Effector memory CD4-positive, alpha-beta T cell (primary cell): ENCODE measurements at places on chromosomes 13 and 19.
A peak's percentile ranks its signal among the peaks of the same experiment; 100 is the strongest.

- H3K4me3 ChIP-seq, result peak overlapping the region; percentile 64
- H3K27me3 ChIP-seq, result peaks cover 31% of the 10 kb centered on the region
- no peak overlapping the region for H3K27ac ChIP-seq
- peak; percentile 45 for DNase-seq
- peaks cover 5% of the 10 kb centered on the region for H3K36me3 ChIP-seq
These were observed 8.6 kb downstream of the C19orf25 start for GRCh38 chr19:1470305-1471009.

DNA sequence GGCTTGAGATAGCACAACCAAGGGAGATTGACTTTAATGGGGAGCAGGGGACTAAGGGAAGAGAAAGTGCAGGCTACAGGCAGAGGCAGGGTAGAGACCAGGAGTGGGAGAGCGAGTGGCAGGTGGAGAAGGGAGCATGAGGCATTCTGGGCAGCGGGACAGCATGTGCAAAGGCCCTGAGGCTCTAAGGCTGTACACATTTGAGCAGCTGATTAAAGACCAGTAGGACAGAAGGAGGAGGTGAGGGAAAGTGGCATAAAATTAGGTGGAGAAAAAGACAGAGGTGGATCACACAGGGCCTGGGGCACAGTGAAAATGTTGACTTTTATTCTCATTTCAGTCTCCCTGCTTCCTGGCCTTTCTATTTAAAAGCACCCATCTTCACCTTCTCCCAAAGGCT is 74.4 kb downstream of the ALOX5AP start:
- no peak for DNase-seq
- H3K4me1 ChIP-seq, result no peaks in the 10 kb centered on the region
- no peaks in the 10 kb centered on the region for H3K36me3 ChIP-seq
- H3K4me3 ChIP-seq, result no peak overlapping the region
- no peaks in the 10 kb centered on the region for H3K27me3 ChIP-seq
- H3K27ac ChIP-seq, result no peak overlapping the region

DNA sequence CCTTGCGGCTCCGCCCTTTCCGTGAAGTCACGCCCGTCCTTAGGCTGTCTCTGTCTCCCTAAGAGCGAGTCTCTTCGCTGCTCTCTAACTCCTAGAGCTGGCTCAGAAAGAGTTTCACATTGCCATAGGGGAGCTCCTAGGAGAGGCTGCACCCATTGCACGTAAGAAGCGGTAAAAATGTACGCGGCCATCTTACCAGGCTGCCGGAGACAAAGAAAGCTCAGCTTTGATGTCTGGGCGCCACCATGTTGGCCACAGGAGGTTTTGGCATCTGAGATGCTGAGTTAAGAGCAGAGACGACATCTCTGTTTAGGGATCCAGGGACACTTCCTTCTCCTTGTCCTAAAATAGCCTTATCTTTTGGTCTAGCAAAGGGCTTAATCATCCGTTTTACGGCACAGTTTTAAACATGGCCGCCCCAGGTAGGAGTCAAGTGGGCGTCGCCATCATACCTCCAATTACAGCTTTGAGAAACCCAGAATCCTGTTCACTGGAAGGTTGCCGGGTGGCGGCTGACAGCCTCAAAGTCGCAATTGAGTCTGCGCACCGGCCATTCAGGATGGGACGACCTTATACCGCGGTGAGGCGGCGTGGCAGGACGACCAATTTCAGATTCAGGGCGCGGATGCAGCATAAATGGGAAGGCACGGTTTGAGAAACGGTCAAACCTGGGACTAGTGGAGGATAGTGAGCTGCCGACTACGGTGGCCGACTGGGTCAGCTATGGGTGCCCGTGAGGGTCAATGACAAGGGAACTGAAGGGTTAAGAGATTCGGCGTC is at the start of gene ZNF793:
ZNF793 (plus strand) TSS at position 553 of the 780 bp plus-strand sequence. CDS start 16,501 bp downstream, outside the sequence.
- peak; percentile 72 for DNase-seq
- H3K4me1 ChIP-seq, result no peaks in the 10 kb centered on the region
- peak within 1 kb of the TSS; percentile 93 for H3K27ac ChIP-seq
- H3K4me3 ChIP-seq, result peak within 1 kb of the TSS; percentile 82

DNA sequence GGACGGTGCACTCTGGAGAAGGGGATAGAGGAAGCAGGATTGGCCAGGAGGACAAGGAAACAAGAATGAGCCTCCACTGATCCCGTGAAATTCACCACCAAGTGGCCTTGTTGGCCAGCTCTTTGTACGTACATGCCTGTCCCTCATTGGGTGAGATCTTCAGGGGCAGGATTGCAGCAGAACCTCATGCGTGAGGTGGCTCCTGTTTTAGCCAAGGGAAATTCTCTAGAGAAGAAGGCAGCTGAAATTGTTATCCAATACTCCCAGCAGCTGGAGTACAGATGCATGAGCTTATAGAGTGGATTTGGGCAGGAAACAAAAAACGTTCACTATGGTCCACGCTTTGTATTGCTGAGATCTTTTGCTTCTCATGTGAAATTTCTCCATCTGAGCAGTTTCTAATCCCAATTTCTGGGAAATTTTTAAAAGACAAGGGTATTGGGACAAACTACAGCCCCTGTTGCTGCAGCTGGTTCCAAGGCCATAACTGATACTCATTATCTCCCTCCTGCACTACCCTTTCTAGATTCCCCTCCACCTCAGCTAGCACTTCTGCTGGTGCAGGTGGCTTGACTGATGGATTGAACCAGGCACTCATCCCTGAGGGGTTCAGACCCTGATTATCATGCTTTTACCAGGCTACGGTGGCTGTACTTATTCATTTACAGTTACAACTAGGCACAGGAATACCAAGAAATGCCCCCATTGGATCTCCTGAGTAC is 3.9 kb upstream of the RNF6 start:
- H3K4me1 ChIP-seq, result peaks cover 8% of the 10 kb centered on the region
- peaks cover 4% of the 10 kb centered on the region for H3K36me3 ChIP-seq
- H3K27ac ChIP-seq, result no peak overlapping the region
- H3K4me3 ChIP-seq, result no peak overlapping the region
- no peaks in the 10 kb centered on the region for H3K27me3 ChIP-seq

DNA sequence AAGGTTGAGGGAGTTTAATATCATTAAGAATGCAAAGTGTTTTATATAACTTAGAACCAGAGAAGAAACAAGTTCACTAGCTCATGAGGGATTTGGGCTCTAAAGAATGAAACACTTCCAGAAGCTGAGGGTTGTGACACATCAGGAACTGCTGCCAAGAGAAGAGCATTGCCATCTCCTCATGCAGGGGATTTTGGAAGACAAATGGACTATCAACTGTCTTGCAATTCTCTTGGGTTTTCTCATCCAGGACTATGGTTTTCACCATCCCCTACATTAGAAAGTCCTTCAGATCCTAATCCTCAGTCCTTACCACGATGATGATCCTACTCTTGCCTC is 59.7 kb upstream of the KL start:
- H3K27ac ChIP-seq, result no peak overlapping the region
- H3K4me3 ChIP-seq, result no peak overlapping the region
- H3K4me1 ChIP-seq, result no peaks in the 10 kb centered on the region
- no peaks in the 10 kb centered on the region for H3K36me3 ChIP-seq
- DNase-seq, result no peak

DNA sequence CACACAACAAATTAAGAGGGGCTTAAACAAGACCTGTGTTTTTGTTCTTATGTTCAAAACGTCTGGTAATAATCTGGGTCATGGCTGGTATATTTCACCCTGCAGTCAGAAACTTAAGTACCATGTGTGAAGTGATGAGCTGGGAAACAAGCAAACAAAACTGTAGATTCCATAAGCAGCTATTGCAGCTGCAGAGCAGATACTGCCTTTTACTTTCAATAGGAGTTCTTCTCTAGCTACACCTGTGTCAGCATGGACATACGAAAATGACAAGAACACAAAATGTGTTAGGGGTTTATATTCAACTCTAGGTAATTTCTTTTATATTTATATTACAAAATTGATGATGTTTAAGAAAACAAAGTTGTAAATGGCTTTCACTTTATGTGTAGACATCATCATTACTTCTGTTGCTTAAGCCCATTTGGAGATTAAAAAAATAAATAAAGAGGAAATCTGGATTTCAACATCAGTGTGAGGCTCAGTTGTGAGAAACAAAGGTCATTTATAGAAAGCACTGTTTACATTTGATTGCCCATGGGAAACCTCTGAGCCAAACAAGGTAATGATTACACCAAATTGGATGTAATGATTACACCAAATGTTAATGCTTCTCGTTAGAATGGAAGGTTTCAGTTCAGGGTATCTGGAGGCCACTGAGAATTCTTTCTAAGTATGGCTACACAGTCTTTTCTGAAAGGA is 451.0 kb upstream of the SLC10A2 start:
- H3K36me3 ChIP-seq, result no peaks in the 10 kb centered on the region
- H3K27me3 ChIP-seq, result no peaks in the 10 kb centered on the region
- no peaks in the 10 kb centered on the region for H3K4me1 ChIP-seq

DNA sequence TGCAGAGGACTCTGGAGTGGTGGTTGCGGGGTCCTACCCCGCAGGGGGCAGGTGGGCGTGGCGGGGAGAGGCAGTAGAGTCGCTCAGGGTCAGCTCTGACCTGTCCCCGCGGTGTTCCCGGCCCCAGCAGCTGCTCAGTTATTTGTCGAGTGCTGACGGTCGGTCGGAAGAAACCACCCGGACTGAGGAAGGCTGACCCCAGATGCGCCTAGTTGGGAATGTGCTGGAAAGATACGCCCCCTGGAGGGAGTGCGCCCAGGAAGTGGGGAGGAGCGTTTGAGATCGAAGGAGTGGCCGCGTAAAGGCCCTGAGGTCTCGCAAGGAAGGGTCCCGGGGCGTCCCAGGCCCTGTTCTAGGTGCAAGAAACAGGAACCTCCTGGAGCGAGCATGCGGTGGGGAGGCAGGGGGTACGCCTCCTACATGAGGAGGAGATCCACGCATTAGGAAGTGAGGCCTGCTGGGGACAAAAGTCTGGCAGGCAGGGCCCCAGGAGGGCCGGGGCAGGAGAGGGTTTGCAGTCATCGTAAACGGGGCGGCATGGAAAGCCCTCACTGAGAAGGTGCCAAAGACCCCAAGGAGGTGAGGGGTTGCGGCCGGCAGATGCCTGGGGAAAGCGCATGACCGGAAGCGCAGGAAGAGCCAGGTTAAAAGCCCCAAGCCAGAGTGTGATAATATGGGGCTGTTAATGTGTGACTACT is 9.2 kb downstream of the CCDC8 start:
- H3K27ac ChIP-seq, result no peak overlapping the region
- H3K4me3 ChIP-seq, result no peak overlapping the region
- peaks cover 48% of the 10 kb centered on the region for H3K27me3 ChIP-seq
- DNase-seq, result no peak
- H3K36me3 ChIP-seq, result no peaks in the 10 kb centered on the region

- no peak overlapping the region for H3K27ac ChIP-seq
- DNase-seq, result no peak
- no peaks in the 10 kb centered on the region for H3K36me3 ChIP-seq
- no peaks in the 10 kb centered on the region for H3K27me3 ChIP-seq
These were observed 96.4 kb downstream of the KLF12 start for GRCh38 chr13:74037762-74038161.

DNA sequence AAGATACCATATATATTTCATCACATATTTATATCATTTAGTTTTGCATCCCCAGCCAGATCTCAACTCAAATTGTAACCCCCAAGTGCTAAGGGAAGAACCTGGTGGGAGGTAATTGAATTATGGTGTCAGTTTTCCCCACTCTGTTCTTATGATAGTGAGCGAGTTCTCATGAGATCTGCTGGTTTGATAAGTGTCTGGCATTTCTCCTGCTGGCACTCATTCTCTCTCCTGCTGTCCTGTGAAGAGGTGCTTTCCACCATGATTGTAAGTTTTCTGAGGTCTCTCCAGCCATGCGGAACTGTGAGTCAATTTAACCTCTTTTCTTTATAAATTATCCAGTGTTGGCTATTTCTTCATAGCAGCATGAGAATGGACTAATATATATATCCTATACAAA is 462.5 kb upstream of the SLITRK5 start:
- no peaks in the 10 kb centered on the region for H3K36me3 ChIP-seq
- no peak overlapping the region for H3K4me3 ChIP-seq
- DNase-seq, result no peak
- H3K27me3 ChIP-seq, result no peaks in the 10 kb centered on the region
- no peak overlapping the region for H3K27ac ChIP-seq

DNA sequence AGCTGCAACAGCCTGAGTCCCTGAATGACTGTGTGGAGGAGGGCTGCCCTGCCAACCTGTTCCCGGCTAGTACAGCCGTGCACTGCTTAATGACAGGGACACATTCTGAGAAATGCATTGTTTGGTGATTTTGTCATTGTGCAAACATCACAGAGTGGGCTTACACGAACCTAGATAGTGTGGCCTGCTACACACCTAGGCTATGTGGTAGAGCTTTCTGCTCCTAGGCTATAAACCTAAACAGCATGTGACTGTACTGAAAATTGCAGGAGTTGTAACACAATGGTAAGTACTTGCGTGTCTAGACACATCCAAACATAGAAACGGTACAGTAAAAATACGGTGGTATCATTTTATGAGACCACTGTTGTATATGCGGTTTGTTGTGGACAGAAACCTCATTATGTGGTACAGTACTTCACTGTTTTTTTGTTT is 35.0 kb downstream of the VASP start:
- no peak for DNase-seq
- H3K36me3 ChIP-seq, result no peaks in the 10 kb centered on the region
- no peaks in the 10 kb centered on the region for H3K27me3 ChIP-seq
- H3K4me1 ChIP-seq, result no peaks in the 10 kb centered on the region
- no peak overlapping the region for H3K4me3 ChIP-seq

DNA sequence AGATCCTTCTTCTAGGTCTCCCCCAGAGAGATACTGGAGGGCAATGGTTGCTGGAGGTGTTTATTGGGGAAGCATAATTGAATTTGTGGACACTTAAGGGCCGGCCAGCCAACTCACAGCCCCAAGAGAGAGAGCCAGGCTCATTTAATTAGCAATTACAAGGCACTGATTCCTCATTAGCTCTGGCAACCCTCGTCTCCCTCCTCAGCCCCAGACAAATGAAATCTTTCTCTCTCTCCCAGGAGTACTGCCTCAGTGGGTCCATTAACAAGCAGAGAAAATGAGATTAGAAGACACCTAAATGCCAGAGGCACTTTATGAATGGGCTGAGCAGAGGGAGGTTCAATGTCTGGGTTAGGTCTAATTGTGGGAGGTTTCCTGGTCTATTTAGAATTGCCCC is 19.0 kb upstream of the FEM1A start:
- H3K27me3 ChIP-seq, result no peaks in the 10 kb centered on the region
- DNase-seq, result no peak
- no peaks in the 10 kb centered on the region for H3K4me1 ChIP-seq
- no peak overlapping the region for H3K27ac ChIP-seq

- H3K36me3 ChIP-seq, result no peaks in the 10 kb centered on the region
- no peak for DNase-seq
- H3K4me3 ChIP-seq, result no peak overlapping the region
- H3K4me1 ChIP-seq, result no peaks in the 10 kb centered on the region
These were observed 1.7 kb upstream of the SBK3 start for GRCh38 chr19:55546822-55547614.

GRCh38 chr19:33811246-33811645 is 14.6 kb downstream of the KCTD15 start:
- DNase-seq, result no peak
- H3K27me3 ChIP-seq, result no peaks in the 10 kb centered on the region
- H3K4me3 ChIP-seq, result no peak overlapping the region
- peaks cover 7% of the 10 kb centered on the region for H3K4me1 ChIP-seq
- no peaks in the 10 kb centered on the region for H3K36me3 ChIP-seq

GRCh38 chr13:76439546-76439945 is 446.7 kb downstream of the KCTD12 start:
- H3K4me3 ChIP-seq, result no peak overlapping the region
- no peaks in the 10 kb centered on the region for H3K27me3 ChIP-seq
- H3K4me1 ChIP-seq, result no peaks in the 10 kb centered on the region
- DNase-seq, result no peak
- H3K27ac ChIP-seq, result no peak overlapping the region

- peaks cover 37% of the 10 kb centered on the region for H3K4me1 ChIP-seq
- no peaks in the 10 kb centered on the region for H3K27me3 ChIP-seq
- no peak overlapping the region for H3K27ac ChIP-seq
- H3K4me3 ChIP-seq, result peak overlapping the region; percentile 24
These were observed 3.0 kb downstream of the IRF2BP1 start for GRCh38 chr19:45882652-45883585.
